ENCODE measurements at places on chromosomes 7 and 10.

DNA sequence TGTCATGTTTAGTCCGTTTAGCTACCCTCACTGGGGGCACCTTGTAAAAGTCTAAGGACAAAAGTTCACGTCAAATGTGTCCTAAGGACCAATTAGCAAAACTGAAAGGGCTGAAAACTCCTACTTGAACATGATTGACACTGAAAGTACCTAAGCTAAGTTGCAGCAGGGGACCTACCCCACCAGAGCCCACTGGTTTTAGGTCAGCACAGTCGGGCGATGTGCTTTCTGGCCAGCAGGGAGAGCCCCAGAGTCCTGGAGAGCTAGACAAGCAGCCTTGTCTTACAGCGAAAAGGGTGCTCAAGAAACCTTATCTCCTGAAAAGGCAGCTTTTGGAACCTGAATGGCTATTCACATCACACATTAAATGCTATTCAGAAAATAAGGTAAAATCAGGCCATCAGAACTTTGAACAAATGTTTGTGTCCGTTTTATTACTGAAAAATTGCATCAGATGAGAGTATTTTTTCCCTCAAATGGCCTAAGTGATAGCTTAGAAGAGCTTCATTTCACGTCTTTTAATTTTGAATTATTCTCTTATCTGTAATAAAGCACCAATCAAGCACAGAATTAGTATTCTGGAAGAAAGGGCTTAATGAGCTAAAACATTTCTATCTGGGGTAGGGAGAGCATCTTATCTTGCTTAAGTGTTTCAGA, 52.2 kb upstream of the MKI67 start:
- peak; percentile 13 for DNase-seq

- no peak for DNase-seq
These were observed 40.1 kb upstream of the ZNF273 start for GRCh38 chr7:64863021-64863420.

GRCh38 chr7:129536323-129536722, 34.0 kb downstream of the SMKR1 start:
- DNase-seq, result no peak

GRCh38 chr10:113945075-113945686, 90.7 kb downstream of the NHLRC2 start:
- no peak for DNase-seq

DNA sequence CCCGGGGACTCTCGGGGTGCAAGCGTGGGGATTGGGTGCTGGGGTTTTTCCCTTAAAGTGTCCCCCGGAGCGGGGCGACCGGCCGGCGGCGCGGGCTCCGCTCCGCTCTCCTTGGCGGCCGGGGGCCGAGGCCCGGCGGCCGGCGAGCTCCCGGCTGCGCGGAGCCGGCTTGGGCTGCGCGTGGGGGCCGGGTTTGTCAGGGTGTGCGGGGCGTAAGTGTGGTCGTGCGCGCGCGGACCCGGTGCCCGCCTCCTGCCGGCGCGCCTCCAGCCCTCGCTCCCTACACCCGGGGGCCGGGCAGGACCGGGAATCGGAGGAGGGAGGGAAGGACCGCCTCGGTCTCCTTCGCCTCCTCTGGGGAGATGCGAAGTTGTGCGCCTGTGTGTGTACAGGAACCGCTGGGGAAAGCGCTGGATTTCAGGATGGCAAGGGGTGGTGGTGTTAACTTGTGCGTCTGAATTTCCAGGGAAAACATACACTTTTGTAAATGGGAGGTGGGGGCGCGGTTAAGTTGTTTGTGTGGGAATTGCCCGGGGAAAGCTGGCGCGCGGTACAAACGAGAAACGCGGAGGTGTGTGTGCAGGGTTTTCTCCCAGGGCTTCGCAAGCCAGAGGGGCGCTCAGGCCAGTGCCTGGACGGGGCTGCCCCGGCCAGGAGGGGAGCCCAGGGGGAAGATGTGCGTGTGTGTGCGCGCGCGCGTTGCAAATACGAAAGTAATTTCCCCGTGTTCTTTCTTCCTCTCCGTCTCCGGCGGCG, 737 bp downstream of the ZMIZ1 start:
- DNase-seq, result peak; percentile 29
